ENCODE measurements at places on chromosomes 2 and 18.

GRCh38 chr2:200159357-200159707 is 147.2 kb upstream of the SPATS2L start:
- DNase-seq = no peak

DNA sequence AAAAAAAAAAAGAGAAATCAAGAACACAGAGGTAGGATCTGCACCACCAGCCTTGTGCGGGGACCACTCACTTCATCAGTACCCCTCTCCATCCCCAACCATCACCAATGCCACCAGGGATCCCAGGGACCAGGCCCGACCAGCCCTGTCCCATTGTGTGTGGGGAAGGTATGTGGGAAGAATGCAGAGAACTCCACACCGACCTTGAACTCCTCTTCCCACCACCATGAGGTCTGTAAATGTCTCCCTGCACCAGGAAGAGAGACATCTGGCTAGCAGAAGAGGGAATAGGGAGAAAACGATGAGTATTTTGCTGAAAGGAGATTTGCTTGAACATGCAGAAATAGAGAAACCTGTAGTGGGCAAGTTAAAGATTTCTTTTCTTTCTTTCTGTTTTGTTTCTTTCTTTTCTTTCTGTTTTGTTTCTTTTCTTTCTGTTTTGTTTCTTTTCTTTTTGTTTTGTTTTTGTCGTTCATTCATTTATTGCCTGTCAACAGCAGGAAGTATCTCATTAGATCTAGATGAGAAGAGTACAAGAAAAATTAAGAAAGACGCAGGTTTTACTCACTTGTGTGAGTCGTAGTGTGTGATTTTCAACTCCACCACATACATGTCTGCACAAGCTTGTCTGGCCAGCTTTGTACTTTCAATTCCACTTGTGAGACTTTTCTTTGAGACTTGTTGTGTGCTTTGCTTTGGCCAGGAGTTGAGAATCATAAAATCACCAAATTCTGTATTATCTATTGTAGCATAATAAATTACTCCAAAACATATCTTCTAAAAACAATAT is 179.8 kb upstream of the HAAO start:
- no peak for DNase-seq

- no peak for DNase-seq
Measured at GRCh38 chr2:42846932-42847595, 54.7 kb upstream of the HAAO start.

GRCh38 chr2:201580486-201580885 is 62.8 kb downstream of the TMEM237 start:
- DNase-seq = no peak

- no peak for DNase-seq
Measured at GRCh38 chr2:11787991-11788390, 41.6 kb downstream of the LPIN1 start.

DNA sequence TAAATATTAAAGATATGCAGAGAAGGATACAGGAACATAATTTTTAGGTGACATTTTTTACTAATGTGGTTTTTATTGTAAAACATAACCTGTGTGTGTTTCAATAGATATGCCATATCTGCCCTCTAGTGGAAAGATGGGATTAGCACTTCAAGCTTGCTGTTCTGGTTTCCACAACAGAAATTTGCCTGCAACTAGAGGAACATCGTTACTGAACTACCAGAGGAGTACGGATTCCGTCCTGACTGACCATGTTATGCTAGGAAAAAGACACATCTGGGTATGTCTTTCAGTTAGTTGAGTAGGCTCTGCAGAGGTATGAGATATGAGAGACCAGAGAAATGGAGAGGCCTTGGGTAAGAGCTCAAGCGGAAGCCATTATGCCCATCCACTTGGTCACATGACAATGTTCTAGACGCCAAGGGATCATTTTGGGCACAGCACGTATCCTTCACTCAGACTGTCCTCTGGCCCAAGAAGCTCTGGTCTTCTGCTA is 104.9 kb downstream of the MBD2 start:
- no peak for DNase-seq
